ENCODE measurements at places on chromosomes 4 and X. TPM values are rescaled to one million over a fixed set of nuclear protein-coding genes. Genes with fewer than 3 reads are reported as not detected.

TLR3 gene
- 7.6 TPM for total RNA-seq

SYP gene
- total RNA-seq = 1.0 TPM

ARSD gene
- 25.8 TPM for total RNA-seq

TGIF2LX gene
- not detected for total RNA-seq

ATP2B3 gene
- not detected for total RNA-seq

ARSJ gene
- total RNA-seq = 13.8 TPM

JCHAIN gene
- not detected for total RNA-seq

BEX4 gene
- 84.0 TPM for total RNA-seq

MAGEA2B gene
- not detected for total RNA-seq

PABPC4L gene
- total RNA-seq = 1.1 TPM

PAGE2B gene
- not detected for total RNA-seq

SHOX gene
- not detected for total RNA-seq

PRDM5 gene
- 7.1 TPM for total RNA-seq
